ENCODE measurements at places on chromosomes 6 and 20. TPM values are rescaled to one million over a fixed set of nuclear protein-coding genes. Genes with fewer than 3 reads are reported as not detected.

- no peaks in the 10 kb centered on the region for H3K4me1 ChIP-seq
- H3K4me3 ChIP-seq = no peak overlapping the region
- no peak overlapping the region for H3K27ac ChIP-seq
- DNase-seq = no peak
- H3K36me3 ChIP-seq = no peaks in the 10 kb centered on the region
Observed at GRCh38 chr6:126040826-126041225, 54.5 kb downstream of the TRMT11 start.

DNA sequence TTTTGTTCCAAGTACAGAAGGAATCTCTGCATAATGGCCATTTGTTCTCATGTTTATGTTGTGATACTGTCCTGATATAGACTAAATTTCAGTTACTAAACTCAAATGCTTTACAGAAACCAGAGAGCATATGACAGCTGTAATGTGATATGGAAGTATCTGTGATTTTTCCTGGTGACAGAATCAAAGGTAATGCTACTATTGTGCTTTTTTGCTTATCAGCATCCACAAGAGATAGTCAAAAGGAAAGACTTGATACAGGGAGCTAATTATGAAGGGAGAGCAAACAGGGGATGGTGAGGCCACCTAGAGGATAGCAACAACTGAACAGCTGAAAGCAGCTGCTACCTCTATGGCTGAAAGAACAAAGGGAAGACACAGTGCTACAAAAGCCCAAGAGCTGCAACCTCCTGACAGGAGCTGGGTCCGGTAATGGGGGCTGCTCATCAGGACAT is 181.4 kb downstream of the PHF3 start:
- H3K27me3 ChIP-seq = no peaks in the 10 kb centered on the region
- DNase-seq = no peak
- H3K27ac ChIP-seq = no peak overlapping the region
- H3K36me3 ChIP-seq = no peaks in the 10 kb centered on the region
- H3K4me3 ChIP-seq = no peak overlapping the region
- no peaks in the 10 kb centered on the region for H3K4me1 ChIP-seq

DNA sequence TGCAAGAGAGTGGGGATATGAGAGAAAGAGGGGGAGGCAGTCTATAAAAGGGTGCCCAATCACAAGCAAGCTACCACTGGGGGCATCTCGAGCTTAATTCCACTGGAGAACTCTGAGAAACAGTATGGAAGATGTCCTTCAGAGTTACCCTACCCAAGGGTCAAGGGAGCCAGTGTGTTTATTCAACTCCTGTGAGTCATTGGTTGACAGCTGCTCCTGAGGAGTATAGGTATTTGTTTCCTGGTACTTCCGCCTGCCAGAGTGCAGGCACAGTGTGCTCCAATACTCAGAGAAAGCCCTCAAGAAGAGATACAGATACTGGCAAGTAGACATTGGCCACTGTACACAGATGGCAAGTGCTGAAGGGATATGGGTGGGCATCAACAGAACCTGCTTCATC is 49.5 kb downstream of the ARHGAP40 start:
- H3K27ac ChIP-seq = no peak overlapping the region
- H3K4me3 ChIP-seq = no peak overlapping the region
- no peaks in the 10 kb centered on the region for H3K4me1 ChIP-seq
- no peaks in the 10 kb centered on the region for H3K27me3 ChIP-seq
- no peaks in the 10 kb centered on the region for H3K36me3 ChIP-seq

GRCh38 chr20:58636396-58636982 is 14.6 kb upstream of the STX16 start:
- no peaks in the 10 kb centered on the region for H3K27me3 ChIP-seq
- no peak overlapping the region for H3K4me3 ChIP-seq

- H3K4me3 ChIP-seq = no peak overlapping the region
- H3K27ac ChIP-seq = no peak overlapping the region
- H3K4me1 ChIP-seq = no peaks in the 10 kb centered on the region
- H3K36me3 ChIP-seq = no peaks in the 10 kb centered on the region
- no peak for DNase-seq
- no peaks in the 10 kb centered on the region for H3K27me3 ChIP-seq
Observed at GRCh38 chr20:18754653-18755045, 58.9 kb upstream of the SCP2D1 start.

- no peaks in the 10 kb centered on the region for H3K36me3 ChIP-seq
- H3K4me3 ChIP-seq = no peak overlapping the region
- H3K4me1 ChIP-seq = no peaks in the 10 kb centered on the region
Observed at GRCh38 chr6:6057442-6058053, 50.8 kb upstream of the NRN1 start.

DNA sequence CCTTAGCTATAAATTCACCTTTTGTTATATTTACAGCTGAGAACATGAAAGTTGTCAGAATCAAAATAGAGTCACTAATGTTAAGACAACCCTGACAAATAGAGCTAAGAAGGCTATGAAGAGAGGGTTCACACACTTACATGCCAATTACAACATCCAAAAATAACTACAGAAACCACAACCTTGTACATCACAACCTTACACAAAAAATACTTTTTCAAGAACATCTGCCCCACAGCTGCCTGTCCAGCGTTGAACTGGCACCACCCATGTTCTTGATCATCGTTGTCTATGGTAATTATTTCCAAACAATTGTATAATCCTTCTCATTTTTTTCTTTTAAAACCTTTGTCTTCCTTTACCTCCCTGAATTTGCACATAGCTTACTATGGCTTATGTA is 231.2 kb upstream of the FKBP1C start:
- no peaks in the 10 kb centered on the region for H3K27me3 ChIP-seq
- no peaks in the 10 kb centered on the region for H3K36me3 ChIP-seq
- no peaks in the 10 kb centered on the region for H3K4me1 ChIP-seq
- no peak overlapping the region for H3K27ac ChIP-seq
- DNase-seq = no peak
- no peak overlapping the region for H3K4me3 ChIP-seq

GRCh38 chr6:73798592-73798991 is 102.6 kb downstream of the CD109 start:
- no peaks in the 10 kb centered on the region for H3K27me3 ChIP-seq
- H3K27ac ChIP-seq = no peak overlapping the region
- no peak overlapping the region for H3K4me3 ChIP-seq
- DNase-seq = no peak
- H3K4me1 ChIP-seq = peaks cover 5% of the 10 kb centered on the region

GRCh38 chr6:130780122-130780521 is 47.1 kb upstream of the SMLR1 start:
- no peak overlapping the region for H3K27ac ChIP-seq
- H3K36me3 ChIP-seq = no peaks in the 10 kb centered on the region
- H3K4me3 ChIP-seq = no peak overlapping the region
- H3K4me1 ChIP-seq = no peaks in the 10 kb centered on the region
- H3K27me3 ChIP-seq = no peaks in the 10 kb centered on the region

MRPS18A gene
- 103 TPM for polyA plus RNA-seq

KIF13A gene
- polyA plus RNA-seq = 12.6 TPM

BEND3 gene
- polyA plus RNA-seq = 1.1 TPM

DEFB119 gene
- polyA plus RNA-seq = not detected

SEL1L2 gene
- polyA plus RNA-seq = not detected

PNPLA1 gene
- 1.2 TPM for polyA plus RNA-seq

PLN gene
- 22.7 TPM for polyA plus RNA-seq

GPLD1 gene
- 0.41 TPM for polyA plus RNA-seq

Measured in kidney (tissue), 22 donors.